ENCODE measurements at places on chromosomes 6 and 20.

GRCh38 chr6:145349950-145350510 is 385.3 kb downstream of the EPM2A start:
- DNase-seq, result no peak

DNA sequence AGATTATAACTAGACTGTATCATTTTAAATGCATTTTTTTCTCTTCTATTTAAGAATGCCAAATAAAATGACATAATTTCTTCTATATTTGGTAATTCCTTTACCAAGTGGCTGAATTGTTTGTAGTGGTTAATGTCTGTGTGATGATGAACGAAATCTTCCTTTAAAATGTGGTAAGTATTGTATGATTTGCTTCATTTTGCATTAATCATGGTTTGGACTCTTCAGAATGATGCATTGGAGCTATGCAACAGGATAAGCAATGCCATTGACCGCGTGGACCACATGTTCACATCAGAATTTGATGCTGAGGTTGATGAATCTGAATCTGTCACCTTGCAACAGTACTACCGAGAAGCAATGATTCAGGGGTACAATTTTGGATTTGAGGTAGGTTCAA is 99.6 kb downstream of the MAP3K4 start:
- no peak for DNase-seq

DNA sequence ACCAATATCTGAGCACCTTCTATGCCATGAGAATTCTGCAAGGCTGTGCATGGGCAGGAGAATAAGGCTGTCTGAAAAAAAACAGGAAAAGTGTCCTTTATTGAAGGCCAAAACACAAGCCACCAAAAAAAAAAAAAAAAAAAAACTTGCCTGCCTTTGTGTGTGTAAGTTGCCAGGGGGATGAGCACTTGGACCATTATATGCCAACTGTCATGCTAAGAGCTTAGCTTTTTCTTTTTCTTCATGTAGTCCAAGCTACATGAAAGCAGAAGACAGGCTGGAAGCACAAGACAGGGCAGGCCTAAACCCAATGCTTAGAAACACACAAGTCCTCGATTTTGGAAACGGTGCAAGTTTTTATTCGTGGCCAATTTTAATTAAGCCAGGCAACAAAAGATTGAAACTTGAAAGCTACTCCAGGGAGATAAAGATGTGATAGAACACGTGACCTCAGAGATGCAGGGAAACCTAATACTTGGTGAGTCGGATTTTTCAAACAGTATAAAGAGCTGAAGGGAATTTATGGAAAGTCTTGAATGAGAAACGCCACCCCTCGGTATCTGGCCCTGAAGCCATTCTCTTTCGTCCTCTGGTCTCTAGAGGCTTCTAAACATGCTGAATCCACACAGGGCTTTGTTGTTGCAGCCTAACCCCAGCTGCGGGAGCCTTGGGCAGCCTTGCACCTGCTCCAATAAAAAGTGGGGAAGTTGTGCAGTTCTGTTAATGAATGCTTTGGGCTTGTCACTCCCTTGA is 8.6 kb downstream of the BMP7 start:
- no peak for DNase-seq

DNA sequence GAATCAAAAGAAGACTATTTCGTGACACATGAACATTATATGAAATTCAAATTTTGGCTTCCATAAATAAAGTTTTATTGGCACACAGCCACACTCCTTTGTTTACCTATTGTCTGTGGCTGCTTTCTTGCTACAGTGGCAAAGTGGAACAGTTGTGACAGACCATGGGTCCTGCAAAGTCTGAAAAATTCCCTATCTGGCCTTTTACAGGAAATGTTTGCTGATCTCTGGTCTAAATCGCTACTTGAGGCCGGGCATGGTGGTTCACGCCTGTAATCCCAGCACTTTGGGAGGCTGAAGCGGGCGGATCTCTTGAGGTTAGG is 23.1 kb upstream of the PREX1 start:
- no peak for DNase-seq

- DNase-seq, result no peak
These were observed 100.1 kb downstream of the MYB start for GRCh38 chr6:135281227-135281626.

DNA sequence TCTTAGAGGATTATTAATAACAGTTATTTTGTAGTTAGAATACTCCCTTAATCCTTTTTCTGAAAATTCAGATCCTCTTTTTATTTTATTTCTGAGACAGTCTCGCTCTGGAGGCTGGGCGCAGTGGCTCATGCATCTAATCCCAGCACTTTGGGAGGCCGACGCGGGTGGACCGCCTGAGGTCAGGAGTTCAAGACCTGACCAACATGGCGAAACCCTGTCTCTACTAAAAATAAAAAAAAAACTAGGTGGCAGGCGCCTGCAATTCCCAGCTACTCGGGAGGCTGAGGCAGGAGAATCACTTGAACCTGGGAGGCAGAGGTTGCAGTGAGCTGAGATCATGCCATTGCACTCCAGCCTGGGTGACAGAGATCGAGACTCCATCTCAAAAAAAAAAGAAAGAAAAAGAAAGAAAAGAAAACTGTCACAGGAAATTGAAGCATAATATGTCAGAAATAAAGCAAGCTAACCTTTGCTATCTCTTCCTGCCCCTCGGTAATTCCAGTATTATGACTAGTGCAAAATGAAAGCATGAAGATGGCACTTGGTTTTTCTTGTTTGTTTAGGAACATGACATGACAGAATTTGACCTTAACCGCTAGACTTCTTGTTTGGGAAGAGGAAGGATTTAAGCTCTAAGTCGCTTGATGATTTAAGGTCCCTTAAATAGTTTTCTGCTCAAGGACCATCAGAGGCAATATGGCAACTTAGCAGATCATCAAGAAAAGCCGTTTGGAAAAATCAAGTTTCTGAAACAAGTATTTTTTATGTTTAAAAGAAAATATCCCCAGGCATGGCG is 1.8 kb upstream of the RBM39 start:
- DNase-seq, result no peak

GRCh38 chr20:3157817-3158216 is 1.8 kb downstream of the FASTKD5 start:
- no peak for DNase-seq

- DNase-seq, result no peak
These were observed 106.0 kb downstream of the ZNF217 start for GRCh38 chr20:53487461-53488200.

DNA sequence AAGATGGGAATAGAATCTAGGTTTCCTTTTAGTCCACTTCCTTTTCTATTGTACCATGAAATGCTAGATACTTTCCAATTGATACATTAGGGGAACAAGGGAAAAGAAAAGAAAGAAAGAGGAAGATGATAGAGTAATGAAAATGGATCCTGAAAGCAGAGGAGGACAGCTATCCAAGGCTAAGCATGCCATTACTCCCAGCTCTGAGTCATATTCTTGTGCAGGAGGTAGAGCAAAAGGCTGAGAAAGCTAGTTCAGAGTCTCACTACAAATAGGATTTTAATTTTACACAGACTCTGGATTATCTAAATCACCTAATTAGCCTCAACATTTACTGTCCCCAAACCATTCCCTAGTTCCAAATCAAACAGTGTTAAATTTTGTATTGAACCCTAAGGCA is 23.6 kb downstream of the RWDD2A start:
- no peak for DNase-seq

DNA sequence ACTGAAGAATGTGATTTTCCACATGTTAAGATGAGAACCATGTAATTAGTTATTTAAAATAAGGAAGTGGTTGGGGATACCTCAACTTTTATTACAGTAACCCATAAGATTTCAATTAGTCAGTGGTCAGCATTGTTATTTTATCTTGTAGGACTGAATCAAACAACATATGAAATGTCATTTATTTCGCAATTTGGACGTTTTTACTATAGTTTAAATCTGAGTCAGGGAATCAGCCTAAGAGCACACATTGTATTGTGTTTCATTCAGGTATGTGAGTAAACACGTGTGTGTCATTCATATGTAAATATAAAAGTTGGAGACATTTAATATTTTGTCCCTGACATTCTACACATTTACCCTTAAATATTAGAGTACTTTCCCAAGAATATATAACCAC is 1418.7 kb downstream of the GRIK2 start:
- no peak for DNase-seq

DNA sequence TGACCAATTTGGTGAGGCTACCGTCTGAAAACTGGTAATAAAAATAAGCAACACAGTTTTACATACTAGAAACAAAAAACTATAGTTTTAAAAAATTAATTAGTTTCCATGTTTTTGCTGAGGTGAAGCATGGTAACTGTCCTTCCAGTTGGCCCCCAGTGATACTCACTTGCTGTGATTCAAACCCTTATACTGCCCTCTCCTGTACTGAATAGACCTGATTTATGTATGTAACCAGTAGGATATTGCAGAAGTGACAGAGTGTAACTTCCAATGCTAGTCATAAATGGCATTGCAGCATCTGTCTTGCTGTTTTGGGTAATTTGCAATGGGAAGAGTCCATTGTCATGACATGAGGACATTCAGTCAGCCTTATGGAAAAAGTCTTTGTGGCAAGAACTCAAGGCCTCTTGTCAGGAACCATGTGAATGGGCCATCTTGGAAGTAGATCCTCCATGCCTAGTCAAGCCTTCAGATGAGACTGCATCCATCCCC is 8.9 kb upstream of the CHD6 start:
- no peak for DNase-seq

- no peak for DNase-seq
These were observed 33.7 kb upstream of the SUMO4 start for GRCh38 chr6:149366267-149366921.

DNA sequence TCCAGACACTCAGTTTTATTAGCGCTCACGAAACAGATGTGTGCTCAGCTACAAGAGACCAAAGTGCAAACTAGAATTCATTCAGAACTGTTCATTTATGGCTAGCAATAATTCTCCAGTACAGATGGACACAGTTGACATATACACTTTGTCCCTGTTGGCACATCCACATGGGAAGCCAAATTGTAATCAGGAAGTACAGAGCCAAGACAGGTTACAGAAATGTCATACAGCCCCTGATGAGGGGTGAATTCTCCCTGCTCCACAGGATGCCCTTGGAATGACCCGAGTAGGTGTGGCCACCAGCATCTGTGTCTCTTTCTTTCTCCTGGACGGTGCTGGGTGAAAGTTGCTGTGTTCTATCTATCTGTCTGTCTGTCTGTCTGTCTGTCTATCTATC is 7.6 kb downstream of the DHX35 start:
- no peak for DNase-seq

DNA sequence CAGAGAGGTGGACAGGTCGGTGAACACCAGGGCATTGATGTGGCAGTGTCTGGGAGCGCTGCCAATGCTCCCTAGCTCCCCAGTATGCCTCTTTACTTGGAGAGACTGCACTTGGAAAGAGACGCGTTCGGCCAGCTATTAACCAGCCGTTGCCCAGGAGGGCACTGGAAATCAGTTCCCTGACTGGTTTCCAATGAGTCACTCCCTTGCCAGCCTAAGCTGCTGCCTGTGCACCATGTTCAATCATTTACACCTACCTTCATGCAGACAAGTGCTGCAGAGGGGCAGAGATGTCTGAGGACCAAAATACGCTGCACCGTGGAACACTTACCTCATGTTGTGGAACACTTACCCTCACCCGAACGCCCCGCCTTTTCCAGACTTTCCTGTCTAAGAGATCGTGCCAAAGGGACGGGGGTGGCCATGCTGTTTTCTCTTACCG is 151.6 kb downstream of the SOBP start:
- DNase-seq, result no peak

GRCh38 chr20:18041462-18041861 is 16.3 kb downstream of the OVOL2 start:
- no peak for DNase-seq

- no peak for DNase-seq
These were observed at the start of gene TRAPPC3L for GRCh38 chr6:116545651-116546050. TSS of gene TRAPPC3L (minus strand) at chr6:116545684. CDS start at chr6:116545514, 170 bp downstream.

DNA sequence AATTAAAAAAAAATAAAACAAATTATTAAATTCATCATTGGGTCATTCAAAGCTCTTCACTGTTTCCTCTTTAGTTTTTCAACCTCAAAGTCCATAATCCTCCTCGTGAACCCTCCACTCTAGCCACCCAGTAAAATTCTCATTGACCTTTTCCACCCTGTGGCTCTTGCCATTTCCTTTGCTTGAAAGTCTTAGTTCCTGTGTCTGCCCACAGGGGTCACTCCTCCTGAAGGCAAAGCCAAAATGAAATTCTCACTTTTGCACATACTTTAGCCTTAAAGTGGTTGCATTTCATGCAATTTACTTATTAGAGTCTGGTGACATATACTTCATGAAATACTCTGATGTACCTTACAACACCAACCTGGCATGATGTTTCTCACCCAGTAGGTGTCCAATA is 263.7 kb downstream of the BMP2 start:
- DNase-seq, result no peak

GRCh38 chr6:128763599-128764300 is 119.2 kb upstream of the LAMA2 start:
- DNase-seq, result no peak

DNA sequence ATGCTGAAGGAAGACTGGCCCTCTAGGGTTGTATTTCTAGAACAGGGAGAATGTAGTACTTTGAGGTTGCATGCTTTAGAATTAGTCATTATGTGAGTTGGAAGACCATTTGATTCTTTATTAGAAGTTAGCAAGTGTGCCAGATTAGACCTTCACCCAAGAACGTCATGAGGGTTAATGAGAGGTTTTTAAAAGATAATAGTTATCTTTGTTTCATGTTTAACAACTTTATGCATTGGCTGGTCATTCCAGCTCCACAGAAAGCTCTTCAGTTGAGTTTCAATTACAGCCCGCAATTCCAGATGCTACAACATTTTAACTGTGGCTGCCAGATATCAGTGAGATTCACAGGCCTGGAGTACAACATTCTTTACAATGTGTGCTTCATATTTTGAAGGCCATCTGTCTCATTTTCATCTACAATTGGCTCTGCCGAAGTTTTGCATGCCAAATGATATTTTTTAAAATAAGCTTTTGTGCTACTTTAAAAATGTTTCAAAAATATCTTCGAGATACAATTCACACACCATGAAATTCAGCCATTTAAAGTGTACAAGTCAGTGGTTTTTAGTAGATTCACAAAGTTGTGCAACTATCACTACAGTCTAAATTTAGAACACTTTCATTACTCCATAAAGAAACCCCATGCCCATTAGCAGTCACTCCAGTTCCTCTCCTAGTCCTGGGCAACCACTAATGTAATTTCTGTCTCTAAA is 61.1 kb upstream of the FBXO30 start:
- no peak for DNase-seq

DNA sequence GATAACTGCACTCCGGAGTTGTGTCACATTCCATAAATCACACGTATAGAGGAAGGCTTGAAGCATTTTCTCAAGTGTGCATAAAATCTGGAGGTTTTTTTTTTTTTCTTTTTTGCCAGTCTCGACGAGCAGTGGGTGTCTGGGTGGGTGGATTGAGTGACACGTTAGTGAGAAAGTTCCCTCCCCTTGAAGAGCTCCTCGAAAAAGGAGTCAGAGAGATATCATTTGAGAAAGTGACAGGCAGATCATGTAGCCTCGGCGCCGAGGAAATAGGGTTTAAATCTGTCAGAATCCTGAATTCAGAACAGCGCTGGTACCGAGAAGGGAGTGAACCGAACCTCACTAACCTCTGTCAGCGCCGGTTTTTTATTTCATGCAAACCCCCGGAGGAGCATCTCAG is 269.5 kb upstream of the ARID1B start:
- no peak for DNase-seq

GRCh38 chr6:169222126-169222525 is 31.5 kb downstream of the THBS2 start:
- DNase-seq, result no peak

GRCh38 chr6:30055513-30055912 is 5.6 kb upstream of the POLR1H start:
- DNase-seq, result no peak
